Fibroblast of lung (primary cell): ENCODE measurements at places on chromosomes 3 and 15.

GRCh38 chr15:38197553-38197952 lies 55.1 kb upstream of the SPRED1 start:
- DNase-seq = no peak

- DNase-seq = peak; percentile 83
Measured at GRCh38 chr3:122786066-122786465, 7.6 kb downstream of the HSPBAP1 start.

GRCh38 chr15:63972801-63973200 lies 73.5 kb downstream of the DAPK2 start:
- DNase-seq = no peak

GRCh38 chr3:81544385-81544784 lies 217.1 kb downstream of the GBE1 start:
- DNase-seq = no peak
